DMS 273 treated with DMSO at 0.1 percent for 48 hours (cell line): ENCODE measurements at places on chromosomes 13 and 19.

DNA sequence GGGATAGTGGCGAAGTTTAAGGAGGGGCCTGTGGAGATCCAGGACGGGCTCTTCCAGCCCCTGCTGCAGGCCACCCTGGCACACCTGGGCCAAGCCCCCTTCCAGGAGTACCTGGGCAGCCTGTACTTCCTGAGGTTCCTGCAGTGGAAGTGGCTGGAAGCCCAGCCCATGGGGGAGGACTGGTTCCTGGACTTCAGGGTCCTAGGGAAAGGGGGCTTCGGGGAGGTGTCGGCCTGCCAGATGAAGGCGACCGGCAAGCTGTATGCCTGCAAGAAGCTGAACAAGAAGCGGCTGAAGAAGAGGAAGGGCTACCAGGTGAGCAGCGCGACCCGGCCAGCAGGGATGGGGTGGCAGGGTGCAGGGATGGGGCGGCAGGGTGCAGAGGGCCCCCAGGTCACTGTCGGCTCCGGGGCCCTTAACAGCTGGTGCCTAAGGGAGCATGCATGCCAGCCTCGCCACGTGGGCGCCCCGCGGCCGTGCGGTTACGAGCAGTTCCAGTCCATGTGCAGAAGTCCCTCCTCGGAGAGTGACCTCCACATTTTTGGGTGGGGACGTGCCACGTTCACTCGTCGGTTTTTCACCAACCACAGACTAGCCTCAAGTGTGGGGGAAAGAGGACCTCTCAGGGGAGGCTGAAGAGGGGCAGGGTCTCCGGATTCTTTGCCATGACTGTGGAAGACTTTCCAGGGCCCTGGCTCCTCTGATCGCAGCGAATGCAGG, 912 bp downstream of the GRK1 start:
- no peak for DNase-seq

- no peak for DNase-seq
Measured at GRCh38 chr13:64912141-64912540, 2318.0 kb downstream of the PCDH9 start.

- DNase-seq = no peak
Measured at GRCh38 chr13:51523082-51523518, 61.2 kb upstream of the WDFY2 start.

DNA sequence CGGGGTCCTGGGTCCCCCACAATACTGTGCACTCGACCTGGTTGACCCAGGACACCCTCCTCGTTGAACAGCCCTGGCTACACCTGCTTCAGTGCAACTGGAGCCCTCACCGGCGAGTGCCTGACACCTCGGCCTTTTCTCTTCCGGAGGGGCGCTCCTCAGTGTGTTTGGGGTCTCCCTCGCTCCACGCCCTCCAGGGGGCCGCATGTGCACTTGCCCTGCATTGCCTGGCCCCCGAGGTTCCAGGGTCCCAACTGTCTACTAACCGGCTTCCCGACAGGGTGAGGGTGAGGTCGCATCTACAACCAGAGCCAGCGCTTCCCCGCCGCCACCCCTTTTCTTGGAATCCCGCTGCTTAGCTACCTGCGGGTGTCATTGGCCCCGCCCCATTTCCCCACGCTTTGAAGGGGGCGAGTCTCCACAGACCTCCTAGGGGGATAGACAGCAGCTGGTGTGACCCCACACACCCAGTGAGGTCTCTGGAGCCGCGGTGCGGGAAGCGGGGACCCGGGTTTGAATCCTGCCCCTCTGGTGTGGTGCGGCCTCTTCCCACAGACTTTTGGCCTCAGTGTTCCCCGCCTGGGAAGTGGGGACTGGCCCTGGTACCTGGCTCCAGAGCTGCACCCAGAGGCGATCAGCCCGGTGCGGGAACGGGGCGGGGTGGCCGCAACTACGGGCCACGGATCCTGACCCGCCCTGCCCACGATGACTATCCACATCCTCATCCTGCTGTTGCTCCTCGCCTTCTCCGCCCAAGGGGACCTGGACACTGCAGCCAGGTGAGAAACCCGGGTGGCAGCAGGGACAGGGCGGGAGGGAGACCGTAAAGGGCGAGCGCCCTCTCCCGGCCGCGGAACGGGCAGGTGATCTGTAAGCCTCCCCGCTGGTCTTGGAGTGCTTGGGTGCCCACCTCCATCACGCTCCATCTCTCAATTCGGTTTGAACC, at the start of gene ADM5:
ADM5 (plus strand) TSS at position 462 of the 946 bp plus-strand sequence; CDS start at position 706, 244 bp downstream.
- DNase-seq = no peak

- DNase-seq = no peak
Measured at GRCh38 chr13:77431449-77431848, 104.1 kb upstream of the SCEL start.

DNA sequence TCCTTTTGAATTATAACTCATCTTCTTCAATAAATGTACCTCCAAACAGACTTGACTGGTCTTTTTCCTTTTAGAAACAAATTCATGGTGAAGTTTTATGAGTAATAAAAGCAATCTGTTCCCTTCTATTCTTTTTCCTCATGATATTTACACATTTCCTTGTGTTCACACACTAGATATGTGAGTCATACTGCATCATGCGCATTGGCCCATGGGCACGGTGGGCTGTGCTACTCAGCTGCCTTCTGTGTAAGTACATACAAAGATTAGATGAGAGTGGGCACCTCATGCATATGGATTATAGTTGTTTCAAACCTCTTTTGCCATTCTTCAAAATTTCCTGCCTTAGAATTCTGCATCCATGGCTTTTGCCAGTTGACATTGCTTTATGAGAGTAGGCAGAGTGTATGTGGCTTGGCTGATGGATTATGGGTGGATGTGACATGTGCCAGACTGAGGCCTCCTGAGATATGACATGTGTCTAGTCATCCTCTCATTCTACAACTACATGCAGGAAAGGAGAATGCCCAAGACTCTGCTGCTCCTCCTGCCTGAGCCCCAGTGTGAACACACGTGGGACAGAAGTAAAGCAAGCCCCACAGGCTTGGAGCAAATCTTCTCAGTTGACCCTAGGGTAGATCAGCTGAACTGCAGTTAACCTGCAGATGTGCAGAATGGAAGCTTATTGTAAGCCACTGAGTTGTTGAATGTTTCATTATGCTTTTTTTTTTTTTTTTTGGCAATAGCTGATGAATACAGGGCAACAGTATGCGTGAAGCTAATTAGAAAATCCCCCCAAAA, 109.9 kb downstream of the RBM26 start:
- no peak for DNase-seq

GRCh38 chr13:71149046-71149445, 718.0 kb downstream of the DACH1 start:
- DNase-seq = peak; percentile 7

DNA sequence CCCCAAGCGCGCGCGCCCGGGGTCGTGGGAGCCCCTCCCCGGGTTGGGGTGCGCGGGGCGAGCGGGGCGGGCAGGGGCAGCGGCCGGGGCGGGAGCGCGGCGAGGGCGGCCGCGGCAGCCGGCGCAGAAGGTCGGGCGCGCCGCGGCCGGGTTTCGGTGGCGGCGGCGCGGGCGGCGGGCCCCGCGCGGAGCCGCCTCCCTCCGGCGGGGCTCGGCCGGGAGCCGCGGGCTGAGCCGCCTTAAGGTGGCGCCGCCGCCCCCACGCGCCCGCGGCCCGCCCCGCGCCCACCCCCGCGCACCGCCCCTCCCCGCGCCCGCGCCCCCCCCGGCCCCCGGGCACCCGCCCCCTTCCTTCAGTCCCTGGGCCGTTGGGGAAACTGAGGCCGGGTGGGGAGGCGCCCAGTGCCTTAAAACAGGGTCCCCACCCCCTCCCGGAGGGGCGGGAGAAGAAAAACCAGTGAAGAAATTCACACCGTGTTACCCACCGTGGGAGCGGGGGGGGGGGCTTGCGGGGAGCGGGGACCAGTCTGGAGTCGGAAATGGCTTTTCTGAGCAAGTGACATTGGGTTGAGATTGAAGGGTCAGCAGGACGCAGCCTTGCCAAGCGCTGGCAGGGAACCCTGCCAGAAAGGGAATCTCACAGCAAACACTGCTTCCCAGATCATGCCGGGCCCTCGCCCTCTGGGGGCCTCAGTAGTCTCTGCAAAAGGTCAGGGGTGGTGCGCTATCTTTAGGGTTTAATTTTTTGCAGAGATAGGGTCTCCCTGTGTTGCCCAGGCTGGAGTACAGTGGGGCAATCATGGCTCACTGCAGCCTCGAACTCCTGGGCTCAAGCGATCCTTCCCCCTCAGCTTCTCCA, at the start of gene TLE2:
TLE2 (minus strand) TSS at position 216 of the 859 bp plus-strand sequence. CDS start 376 bp downstream, outside the sequence.
- no peak for DNase-seq
